Omental fat pad (tissue), 4 donors: ENCODE measurements at places on chromosomes 1 and 21. TPM values are rescaled to one million over a fixed set of nuclear protein-coding genes. Genes with fewer than 3 reads are reported as not detected.

Gene FABP3
- 15.5 TPM for total RNA-seq

GRCh38 chr1:234479866-234480265 is 887 bp upstream of the TARBP1 start:
- DNase-seq: no peak

DNA sequence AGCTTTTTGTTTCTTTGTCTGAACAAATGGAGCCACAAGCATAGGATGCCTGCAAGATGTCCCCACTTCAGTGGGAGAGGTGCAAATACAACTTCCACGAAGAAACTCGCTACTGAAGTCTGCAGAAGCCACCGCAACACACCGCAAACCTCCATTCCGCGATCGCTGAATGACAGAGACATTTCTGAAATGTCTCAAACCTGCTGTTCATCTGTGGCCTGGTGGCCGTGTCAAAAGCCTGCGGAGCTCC is 1.0 kb downstream of the TP53BP2 start:
- no peak for DNase-seq

DNA sequence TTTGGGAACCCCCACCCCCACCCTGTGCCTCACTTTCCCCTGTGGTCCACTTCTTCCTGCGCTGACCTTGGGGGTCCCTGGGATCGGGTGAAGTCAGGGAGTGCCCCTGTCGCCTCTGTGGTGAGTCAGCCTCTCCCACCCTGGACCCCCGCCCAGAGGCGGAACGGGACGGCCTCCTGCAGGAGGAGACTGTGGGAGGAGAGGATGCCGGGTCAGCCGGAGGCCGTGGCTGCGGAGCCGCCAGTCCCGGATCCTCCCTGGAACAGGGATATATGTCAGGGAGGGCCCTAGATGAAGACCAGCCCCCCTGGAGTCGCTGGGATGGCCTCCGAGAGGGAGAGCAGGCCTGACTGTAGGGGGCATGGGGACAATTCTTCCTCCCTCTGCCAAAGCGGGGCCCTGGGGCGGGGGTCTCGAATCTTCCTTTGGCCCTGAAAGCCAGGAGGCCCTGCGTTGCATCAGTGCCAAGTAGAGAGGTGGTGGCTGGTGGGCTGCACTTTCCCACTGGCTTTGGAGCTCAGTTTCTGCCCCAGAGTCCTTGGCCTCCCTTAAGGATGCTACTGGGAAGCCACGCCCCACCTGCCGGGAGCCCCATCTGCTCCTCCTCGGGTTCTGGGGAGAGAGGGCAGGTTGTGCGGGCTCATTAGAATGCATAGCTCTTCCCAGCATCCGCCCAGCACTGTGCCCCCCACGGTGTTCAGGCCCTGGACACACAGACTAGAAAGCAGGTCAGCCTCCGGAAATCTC is 930 bp downstream of the ARHGEF10L start:
- DNase-seq: no peak

- DNase-seq: no peak
These were observed 31.8 kb downstream of the CLIC6 start for GRCh38 chr21:34700605-34701004.

DNA sequence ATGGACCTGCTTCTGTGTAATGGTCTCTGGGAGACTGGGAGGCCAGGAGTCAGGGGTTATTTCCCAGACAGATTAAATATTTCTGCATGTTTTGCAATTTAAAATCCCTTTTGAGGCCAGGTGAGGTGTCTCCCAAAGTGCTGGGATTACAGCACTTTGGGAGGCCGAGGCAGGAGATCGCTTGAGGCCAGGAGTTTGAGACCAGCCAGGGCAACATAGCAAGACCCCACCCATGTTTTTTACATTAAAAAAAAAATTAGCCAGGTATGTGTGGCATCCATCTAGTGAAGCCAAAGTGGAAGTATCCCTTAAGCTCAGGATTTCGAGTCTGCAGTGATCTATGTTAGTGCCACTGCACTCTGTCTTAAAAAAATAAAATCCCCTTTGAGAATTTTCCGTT is 34.1 kb downstream of the ECHDC2 start:
- DNase-seq: no peak

GRCh38 chr1:22500471-22500870 is 48.8 kb downstream of the ZBTB40 start:
- no peak for DNase-seq

- no peak for DNase-seq
These were observed 39.0 kb upstream of the MYSM1 start for GRCh38 chr1:58738876-58739275.

Gene SPRR4
- not detected for total RNA-seq

- no peak for DNase-seq
These were observed 356.4 kb upstream of the PKN2 start for GRCh38 chr1:88327391-88328267.

DNA sequence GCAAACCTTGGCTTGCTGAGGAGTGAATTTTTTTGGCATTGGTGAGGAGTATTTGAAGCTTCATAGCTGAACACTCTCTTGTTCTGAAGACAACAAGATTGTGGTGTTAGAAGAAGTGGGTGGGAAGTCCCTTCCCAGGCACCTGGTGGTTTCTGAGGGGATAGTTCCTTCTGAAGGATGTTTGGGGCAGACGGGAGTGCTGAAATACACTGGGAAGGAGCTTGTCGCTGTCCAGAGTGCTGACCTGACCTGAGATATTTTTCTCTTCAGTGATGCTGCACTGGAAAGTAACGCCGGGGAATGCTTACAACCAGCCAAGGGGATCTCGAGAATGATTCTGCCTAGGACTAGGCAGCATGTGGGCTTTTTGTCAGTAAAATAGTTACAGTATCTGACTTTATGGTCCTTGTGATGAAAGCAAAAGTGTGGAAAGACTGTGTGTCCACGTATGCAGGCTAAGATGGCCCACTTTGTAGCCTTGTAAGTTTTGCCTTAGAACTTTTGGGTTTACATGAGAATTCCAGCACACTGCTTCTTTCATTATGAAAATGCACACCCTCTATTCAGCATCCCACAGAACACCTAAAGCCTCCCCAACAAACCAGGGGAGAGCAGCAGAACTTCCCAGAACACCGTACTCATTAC is 33.1 kb upstream of the NFASC start:
- DNase-seq: no peak

DNA sequence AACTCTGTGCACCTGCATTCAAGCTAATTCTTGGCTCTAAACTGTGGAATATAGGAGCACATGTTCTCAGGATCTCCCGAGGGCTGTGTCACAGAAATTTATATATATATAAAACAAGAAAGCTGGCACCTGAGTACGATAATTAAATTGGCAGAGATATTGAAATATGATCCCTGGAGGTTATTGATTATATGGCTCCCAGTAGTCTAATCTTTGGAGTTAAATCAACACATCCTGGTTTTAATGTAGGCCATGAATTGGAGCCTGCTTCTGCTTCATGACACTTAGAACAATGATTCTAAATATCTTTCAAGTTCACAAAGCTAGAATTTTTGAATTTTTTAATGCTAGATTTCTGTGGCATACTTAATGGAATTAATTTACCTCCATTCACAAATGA is 84.3 kb downstream of the CTH start:
- no peak for DNase-seq

Gene KLHDC7A
- 0.28 TPM for total RNA-seq

GRCh38 chr1:24027838-24028468 is 47.8 kb upstream of the SRSF10 start:
- DNase-seq: no peak

DNA sequence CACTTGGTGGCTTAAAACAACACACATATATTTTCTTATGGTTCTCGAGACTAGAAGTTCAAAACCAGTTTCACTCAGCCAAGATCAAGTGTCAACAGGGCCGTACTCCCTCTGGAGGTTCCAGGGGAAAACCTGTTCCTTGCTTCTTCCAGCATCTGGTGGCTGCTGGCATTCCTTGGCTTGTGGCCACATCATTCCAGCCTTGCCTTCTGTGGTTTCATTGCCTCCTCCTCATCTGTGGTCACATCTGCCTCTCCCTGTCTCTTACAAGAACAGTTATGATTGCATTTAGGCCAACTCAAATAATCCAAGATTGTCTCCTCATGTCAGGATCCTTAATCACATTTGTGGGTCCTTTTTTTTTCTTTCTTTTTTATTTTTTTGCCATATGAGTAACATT is 240.7 kb upstream of the HOOK1 start:
- DNase-seq: no peak

DNA sequence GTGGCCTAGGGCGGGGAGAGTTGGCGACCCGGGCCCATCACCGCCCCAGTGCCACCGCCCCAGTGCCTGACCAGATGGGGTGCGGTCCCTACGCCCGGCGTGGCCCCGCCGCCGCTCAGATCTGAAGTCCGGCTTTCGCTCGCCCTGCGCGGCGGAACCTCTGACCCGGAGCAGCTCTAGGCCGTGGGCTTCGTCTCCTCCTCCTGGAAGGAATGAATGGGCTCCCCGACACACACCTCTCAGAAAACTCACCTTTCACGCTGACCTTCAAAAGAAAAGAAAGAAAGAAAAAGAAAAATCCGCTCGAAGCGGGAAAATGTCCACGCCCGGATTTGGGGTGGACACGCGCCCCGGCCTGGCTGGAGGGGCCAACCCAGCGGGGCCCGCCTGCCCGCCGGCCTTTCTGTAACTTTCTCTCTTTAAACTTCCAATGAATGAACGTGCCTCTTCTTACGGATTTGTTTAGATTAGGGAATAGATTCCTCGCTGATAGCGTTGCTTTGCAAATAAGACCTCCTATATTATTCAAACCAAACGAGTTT is 5.4 kb upstream of the SIM2 start:
- DNase-seq: no peak

Gene GJB5
- not detected for total RNA-seq

DNA sequence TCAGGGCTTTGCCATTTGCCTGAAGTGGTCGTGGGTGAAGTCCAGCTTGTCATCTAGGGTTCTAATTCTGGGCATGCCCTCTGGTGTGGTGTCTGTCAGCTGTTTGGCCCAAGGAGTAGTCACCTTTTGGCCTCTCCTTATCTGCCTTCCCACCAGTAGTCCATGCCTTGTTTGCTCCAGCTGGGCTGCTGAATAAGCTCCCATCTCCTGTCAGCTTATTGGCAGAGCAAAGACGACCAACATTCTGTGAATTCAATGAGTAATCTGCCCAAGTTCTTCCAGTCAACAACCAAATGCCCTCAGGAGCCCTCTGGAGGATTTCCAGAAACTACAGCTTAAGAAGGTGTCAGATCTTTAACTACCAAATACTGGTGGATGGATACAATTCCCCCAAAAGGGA is 7.0 kb downstream of the BCAN start:
- no peak for DNase-seq

- no peak for DNase-seq
These were observed 281.2 kb downstream of the RRAGC start for GRCh38 chr1:38578271-38578951.

- DNase-seq: no peak
These were observed 8.0 kb upstream of the SFN start for GRCh38 chr1:26854906-26855305.

Gene HCRTR1
- total RNA-seq: not detected

GRCh38 chr1:29655145-29655544 is 418.8 kb downstream of the PTPRU start:
- DNase-seq: no peak

Gene ECM1
- 10.8 TPM for total RNA-seq

Gene CGN
- 0.32 TPM for total RNA-seq

GRCh38 chr1:7826363-7826762 is 26.5 kb downstream of the UTS2 start:
- DNase-seq: no peak

- no peak for DNase-seq
These were observed 38.2 kb downstream of the MAPKAPK2 start for GRCh38 chr1:206722751-206723461.

DNA sequence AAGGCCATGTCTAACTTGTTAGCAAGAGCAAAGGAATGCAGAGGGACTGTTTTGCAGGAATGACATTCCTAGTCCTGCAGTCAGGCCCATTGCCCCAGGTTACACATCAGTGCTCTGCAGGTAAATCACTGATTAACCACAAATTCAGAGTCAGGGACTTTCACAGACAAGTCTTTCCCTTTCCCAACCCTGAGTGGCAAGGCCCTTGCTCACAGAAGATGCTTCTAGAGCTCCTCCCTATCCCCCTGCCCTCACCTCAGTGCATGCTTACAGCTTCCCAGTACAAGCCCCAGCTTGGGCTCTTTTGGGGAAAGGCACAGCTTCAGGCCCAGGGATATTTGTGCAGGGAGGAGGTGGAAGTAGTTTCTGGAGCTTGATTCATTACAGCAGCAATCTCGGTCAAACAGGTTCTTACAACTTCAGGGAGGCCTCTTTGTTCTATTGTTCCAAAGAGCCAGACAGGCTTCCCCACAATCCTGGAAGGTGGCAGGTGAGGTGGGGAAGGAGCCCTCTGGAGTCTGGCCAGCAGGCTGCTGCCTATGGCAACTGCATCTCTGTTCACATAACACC is 53.9 kb downstream of the CASQ2 start:
- no peak for DNase-seq

Gene IL19
- 0.60 TPM for total RNA-seq

DNA sequence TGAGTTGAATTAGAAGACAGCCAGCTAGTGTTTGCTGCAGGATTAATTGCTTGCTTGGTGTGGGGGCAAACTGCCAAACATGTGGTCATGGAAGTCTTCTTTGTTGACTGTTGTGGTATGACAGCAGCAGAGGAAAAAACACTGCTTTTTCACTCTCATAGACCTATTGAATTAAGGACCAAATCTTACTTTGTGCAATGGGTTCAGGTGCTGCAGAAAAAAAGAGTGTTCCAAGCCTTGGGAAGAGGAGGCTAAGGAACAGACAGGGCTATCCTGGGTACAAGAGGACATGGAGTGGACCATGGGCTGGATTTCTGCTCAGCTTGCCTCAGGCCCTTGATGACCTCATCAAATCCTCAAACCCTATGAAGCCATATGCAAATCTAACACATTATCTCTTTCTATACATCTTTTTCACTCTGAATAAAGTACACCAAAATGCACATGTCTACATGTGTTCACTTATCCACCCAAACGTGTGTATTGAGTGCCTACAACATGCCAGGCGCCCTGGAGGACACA is 61.5 kb downstream of the SIPA1L2 start:
- no peak for DNase-seq

- no peak for DNase-seq
These were observed 913 bp upstream of the S1PR1 start for GRCh38 chr1:101235696-101236515.

GRCh38 chr1:64387389-64388285 is 82.3 kb upstream of the CACHD1 start:
- no peak for DNase-seq

GRCh38 chr1:67596674-67597073 is 88.3 kb upstream of the GADD45A start:
- DNase-seq: no peak

- no peak for DNase-seq
These were observed 2.3 kb upstream of the SCYL3 start for GRCh38 chr1:169896013-169896412.

DNA sequence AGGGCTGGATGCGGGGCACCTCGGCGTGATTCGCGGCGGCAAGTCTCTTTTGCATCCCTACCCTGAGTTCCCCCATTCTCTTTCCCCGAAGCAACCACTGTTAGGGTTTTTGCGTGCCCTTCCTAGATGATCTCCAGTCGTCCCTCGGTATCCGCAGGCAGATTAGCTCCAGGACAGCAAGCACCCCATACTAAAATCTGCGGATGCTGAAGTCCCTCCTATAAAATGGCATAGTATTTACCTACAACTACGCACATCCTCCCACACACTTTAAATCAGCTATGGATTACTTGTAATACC is 22.8 kb upstream of the CFAP126 start:
- no peak for DNase-seq
